ENCODE measurements at places on chromosomes 11 and 22. TPM values are rescaled to one million over a fixed set of nuclear protein-coding genes. Genes with fewer than 3 reads are reported as not detected.

Gene HTR3B
- not detected for total RNA-seq

Gene LYVE1
- not detected for total RNA-seq

Gene FAM180B
- 0.31 TPM for total RNA-seq

Gene PLAAT4
- 42.5 TPM for total RNA-seq

DNA sequence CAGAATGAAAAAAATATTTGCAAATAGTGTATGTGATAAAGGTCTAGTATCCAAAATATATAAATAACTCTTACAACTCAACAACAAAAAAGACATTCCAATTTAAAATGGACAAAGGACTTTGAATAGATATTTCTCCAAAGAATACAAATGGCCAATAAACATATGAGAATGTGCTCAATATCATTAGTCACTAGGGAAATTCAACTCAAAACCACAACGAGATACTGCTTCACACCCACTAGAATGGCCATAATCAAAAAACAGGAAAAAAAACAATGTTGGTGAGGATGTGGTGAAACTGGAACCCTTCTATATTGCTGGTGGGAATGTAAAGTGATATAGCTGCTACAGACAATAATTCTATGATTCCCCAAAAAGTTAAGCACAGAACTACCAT, 38.6 kb upstream of the RPS13 start:
- DNase-seq, result no peak

- DNase-seq, result no peak
Measured at GRCh38 chr11:48248902-48249301, 4.0 kb downstream of the OR4X2 start.

- DNase-seq, result no peak
Measured at GRCh38 chr11:70071996-70072395, 6.1 kb upstream of the ANO1 start.

DNA sequence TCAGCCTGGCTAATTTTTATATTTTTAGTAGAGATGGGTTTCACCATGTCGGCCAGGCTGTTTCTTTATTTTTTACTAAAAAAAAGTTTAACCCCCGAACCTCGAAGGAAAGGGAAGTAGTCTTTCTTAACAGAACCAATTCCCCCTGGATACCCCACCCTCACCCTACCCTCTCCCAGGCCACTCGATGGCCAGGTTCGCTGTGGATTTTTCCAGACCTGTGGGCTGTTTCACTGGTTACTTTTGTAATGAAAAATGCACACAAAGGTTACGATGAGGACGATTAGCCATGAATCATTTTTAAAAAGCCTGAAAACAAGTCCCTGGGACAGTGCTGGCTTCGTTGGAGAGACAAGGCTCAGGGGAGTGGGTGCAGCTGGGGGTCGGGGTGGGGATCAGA, 2.5 kb downstream of the TSPO start:
- DNase-seq, result no peak

DNA sequence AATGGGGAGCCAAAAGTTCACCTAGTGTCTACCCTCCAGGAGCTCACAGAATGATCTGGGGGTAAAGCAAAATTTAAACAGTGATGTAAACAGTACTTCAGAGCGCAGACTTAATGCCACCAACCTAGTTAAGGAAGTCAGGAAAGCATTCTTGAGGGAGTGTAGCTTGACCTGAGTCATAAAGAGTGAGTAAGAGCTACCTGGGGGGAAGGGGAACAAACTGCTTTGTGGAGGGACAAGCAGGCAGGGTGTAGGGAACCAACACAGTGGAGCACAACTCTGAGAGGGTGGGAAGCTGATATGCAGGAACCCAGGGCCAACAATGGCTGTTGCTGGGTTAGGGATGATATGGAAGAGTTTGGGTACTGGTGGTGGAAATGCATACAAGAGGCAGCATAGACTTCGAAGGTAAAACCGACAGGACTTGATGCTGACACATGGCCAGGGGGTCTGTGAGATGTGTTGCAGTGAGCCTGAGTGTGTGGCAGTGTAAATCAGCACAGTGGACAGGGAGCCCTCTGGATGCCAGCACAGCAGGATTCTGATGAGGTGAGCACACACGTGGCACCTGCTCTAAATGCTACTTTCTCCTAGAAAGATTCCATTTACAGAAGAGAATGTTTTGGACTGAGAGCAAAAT, 58.3 kb upstream of the CYP2D6 start:
- no peak for DNase-seq

DNA sequence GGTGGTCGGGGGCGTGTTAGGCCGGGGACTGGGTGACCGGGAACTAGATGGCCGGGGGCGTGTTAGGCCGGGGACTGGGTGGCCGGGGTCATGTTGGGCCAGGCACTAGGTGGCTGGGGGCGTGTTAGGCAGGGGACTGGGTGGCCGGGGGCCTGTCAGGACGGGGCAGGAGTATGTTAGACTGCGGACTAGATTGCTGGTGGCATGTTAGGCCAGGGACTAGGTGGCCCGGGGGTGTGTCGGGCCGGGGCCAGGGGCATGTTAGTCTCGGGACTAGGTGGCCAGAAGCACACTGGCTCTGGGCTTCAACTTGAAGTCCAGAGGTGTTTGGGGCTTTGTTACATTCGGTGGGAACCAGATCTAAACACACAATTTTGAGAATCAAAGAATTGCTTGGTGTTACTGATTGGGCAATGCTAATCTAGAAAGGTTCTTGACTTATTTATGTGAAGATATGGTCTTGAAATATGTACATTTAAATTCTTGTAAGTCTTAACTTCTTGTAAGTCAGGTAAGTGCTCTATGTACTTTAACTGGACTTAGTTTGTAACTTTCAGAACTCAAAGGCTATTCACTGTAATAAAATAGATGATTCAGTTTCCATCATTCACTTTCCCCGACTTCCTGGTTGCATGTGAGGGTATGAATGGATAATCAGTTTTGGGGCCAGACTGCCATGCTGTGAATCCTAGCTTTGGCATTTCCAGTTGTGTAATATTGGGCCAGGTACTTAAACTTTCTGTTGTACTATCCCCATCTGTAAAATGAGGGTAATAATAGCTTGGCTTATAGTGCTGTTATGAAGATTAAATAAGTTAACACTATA, 1.1 kb downstream of the EXT2 start:
- no peak for DNase-seq

GRCh38 chr11:116721988-116722387, 50.8 kb downstream of the BUD13 start:
- DNase-seq, result no peak

DNA sequence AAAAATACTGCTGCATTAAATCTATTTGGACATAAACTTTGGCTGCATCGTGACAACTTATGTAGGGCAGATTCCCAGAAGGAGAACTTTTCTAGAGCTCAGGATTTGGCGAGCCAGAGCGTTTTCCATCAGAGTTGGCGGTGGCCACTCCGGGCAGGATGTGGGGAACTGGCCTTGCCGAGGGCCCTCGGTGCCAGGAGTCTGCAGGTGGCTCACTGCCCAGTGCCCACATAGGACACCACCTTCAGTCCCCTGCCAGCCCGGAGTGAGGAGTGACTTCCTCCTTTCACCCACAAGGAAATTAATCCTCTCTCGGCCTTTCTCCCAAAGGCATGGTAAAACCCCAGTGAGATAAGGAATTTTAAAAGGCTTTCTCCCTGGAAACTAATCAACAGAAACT, 1.6 kb upstream of the LGALS2 start:
- no peak for DNase-seq

GRCh38 chr22:45673482-45674175, 2.0 kb downstream of the ATXN10 start:
- DNase-seq, result no peak

GRCh38 chr11:27081056-27081455, 40.4 kb downstream of the BBOX1 start:
- DNase-seq, result no peak

DNA sequence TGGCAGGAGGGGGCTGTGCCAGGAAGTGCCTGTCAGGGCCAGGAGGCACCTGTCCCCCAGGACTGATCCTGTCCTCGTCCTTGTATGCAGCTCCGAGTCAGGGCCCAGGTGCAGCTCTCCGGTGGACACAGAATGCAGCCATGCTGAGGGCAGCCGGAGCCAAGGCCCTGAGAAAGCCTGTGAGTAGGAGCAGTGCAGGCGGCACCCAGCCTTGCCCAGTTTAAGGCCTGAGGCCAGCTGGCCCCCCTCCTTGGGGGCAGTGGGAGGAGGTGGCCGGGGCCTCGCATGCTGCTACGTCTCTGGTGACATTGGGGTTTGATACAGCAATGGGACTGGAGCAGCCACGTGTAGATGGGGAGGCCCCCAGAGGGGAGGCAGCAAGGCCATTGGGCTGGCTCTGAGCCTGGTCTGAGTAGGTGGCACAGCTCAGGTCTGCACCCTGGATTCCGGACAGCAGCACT, 34.9 kb downstream of the SBF1 start:
- no peak for DNase-seq

GRCh38 chr22:33572086-33572485, 348.2 kb downstream of the LARGE1 start:
- DNase-seq, result no peak

- no peak for DNase-seq
Measured at GRCh38 chr11:64891215-64891848, 12.9 kb upstream of the EHD1 start.

GRCh38 chr11:89477175-89477574, 14.0 kb downstream of the NOX4 start:
- DNase-seq, result no peak

GRCh38 chr11:61776561-61777075, 15.8 kb downstream of the TMEM258 start:
- DNase-seq, result peak; percentile 79

DNA sequence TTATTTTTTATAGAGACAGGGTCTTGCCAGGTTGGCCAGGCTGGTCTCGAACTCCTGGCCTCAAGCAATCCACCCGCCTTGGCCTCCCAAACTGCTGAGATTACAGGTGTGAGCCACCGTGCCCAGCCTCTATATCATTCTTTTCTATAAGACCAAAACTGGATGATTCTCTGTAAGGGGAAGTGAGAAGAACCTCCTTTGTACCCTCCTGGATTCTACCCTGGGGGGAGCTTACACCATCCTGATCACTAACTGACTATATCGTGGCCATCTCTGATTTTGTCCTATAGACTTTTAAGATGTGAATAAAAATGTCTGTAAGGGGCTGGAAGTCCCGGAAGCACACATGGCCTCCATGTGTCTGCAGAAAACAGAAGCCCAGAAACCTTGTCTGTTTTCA, 9.1 kb downstream of the PIWIL4 start:
- DNase-seq, result no peak

DNA sequence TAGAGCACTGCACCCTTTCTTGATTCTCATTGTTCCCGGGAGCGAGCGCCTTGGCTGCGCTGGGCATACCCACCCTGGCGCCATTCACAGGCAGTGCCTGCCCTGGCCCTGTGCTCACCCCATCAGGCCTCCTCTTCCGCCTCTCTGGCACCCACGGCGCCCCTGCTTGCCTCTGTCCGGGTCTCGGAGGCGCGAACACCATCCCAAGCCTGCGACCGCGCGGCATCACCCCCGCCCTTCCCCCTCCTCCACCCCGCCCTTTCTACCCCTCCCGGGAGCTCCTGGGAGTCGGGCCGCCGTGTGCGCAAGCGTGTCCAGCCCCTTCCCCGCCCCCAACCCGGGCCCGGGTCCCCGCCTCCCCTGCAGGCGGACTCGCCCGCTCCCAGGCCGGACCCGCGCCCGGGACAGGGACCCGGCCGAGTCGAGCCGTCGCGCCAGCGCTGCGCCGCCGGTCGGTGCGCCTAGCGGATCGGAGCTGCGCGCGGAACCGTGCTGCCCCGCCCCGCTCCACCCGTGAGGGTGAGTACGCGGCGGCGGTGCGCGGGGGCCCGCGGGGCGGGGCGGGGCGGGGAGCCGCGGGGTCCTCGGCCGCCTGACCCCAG, at the start of gene ST3GAL4:
Gene ST3GAL4 (plus strand): TSS at position 363 of the 602 bp plus-strand sequence. CDS start 50,470 bp downstream, outside the sequence.
- peak; percentile 85 for DNase-seq

DNA sequence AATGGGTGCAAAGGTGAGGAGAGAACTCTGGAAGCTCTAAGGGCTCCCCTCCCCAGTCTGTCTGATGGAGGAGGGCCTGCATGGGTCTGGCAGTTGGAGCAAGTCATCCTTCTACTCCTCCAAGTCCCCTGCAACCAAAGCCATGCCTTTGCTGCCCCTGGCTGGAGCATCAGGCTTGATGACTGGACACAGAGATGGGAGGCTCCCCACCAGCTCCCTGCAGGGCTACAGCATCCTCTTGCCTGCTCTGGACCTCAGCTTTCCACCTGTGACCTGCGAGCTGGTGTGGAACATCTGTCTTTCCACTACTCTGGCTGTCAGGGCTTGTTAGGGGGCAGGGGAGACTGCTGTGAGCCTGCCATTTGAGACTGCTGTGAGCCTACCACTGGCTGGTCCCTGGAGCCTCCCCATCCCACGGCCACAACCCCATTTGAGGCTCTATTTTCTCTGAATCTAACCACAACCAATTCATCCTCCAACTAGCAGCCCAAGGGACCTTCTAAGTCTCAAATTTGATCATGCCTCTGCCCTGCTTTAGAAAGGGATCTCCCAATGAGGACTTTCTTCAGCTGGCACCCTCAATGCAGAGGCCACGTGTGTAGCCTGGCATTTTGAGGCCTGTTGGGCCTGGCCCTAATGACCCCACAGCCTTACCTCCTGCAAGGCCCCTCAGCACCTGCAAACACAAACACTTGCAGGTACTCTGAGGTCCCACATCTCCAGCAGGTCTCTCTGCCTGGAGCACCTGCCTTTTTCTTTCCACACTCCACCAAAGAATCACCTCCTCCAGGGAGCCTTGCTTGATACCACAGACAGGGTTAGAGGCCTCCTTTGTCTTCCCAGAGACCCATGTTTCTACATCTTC, 9.9 kb downstream of the P2RY6 start:
- peak; percentile 28 for DNase-seq

DNA sequence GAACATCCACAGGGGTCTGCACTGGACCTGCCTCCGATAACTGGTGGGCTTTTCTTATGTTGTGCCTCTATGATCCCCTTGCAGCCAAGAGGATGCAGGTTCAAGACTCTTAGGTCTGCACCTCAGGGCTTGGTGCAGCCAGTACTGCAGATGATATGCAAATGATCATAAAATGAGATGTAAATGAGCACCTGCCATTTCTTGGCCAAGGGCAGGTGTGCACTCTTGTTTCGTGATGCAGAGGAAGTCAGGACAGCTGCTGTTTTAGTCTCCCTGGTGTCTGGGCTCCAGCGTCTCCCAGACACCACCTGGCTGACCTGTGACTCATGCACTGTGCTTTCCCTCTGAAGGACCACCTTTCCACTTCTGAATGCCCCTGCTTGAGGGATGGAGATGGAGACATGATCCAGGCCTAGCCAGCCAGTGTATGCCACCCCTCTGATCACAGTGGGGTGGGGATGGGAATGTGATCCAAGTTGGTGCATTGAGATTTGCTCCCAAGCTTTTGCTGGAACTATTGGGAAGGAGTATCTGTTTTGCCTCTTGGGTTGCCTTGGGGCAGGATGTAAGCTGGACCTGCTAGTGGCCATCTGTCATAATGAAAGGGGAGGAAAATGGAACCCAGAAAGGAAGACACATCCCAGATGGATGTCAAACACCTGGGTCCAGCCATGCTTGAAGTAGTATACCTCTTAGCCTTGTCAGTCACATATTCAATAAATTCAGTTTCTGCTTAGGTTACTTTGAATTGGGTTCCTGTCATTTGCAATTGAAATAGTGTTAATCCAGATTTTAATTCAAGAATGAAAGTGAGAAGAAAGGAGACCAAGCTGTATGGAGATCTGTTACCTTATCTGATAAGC, 3.3 kb upstream of the KCNJ11 start:
- no peak for DNase-seq

Measured in natural killer cell treated with Interleukin-12 subunit alpha and Interleukin-12 subunit beta and Interleukin-15 and Interleukin-18, amount 100 ng/mL, for 72 hours (primary cell).